ENCODE measurements at places on chromosomes 4 and X.

DNA sequence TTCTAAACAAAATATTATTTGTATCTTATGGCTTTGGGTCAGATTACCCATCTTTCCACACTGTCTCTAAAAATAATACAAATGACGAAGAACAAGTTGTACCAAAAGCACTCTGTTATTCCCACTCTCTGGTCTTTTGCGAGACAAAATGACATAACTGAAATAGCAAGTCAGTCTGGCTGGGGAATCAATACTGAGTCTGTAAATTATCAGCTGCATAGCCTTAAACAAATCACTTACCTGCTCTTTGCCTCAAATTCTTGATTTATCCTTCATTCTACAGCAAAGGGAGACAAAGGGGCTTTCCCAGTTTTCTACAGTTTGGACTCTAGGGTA is 40.9 kb downstream of the SOWAHB start:
- no peak for DNase-seq

DNA sequence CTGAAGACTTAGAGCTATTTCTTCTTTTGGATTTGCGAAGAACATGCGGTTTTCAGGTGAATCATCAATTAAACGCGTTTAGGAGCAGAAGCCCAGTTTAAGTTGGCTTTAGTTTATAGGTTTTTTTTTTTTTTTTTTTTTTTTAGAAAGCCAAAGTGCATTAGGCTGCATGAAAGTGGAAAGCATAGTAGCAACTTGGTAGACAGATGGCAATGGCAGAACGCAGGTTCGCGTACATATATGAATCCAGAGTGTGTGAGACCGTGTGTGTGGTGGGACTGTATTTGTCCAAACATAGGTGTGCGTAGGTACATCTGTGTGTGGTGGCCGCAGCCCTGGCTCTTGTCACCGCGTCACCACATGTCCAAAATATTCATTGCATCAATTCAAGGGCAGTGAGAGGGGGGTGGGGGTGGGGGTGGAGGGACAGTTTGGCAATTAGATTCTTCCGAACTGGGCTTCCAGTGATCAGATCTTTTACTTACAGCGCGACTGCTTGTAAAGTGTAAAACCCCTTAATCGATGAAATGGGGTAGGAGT is 901 bp downstream of the JADE1 start:
- no peak for DNase-seq

DNA sequence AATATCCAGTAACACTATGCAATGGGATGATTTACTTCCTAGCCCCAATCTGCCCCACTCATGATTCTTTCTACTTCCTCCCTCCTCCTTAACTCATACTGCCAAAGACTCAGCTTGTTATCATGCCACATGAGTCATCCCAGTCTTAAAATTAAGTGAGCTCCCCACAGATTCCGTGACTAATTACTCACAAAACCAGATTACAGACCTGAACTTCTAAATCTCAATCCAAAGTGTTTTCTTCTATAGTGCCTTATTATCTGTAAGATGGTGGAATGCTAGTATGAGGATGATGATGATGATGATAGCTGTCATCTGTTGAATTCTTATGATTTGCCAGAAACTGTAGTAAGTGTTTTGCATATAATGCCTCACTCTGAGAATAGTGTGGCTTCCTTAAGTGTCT is 27.7 kb upstream of the GPC3 start:
- no peak for DNase-seq

GRCh38 chr4:82569076-82569475 is 7.3 kb upstream of the TMEM150C start:
- DNase-seq, result no peak

- DNase-seq, result no peak
These were observed 105.6 kb downstream of the EFNB1 start for GRCh38 chrX:68934421-68934820.

- no peak for DNase-seq
These were observed 17.8 kb upstream of the PAGE2B start for GRCh38 chrX:55056820-55057674.

GRCh38 chr4:37830640-37831039 is 4.2 kb downstream of the PGM2 start:
- no peak for DNase-seq

DNA sequence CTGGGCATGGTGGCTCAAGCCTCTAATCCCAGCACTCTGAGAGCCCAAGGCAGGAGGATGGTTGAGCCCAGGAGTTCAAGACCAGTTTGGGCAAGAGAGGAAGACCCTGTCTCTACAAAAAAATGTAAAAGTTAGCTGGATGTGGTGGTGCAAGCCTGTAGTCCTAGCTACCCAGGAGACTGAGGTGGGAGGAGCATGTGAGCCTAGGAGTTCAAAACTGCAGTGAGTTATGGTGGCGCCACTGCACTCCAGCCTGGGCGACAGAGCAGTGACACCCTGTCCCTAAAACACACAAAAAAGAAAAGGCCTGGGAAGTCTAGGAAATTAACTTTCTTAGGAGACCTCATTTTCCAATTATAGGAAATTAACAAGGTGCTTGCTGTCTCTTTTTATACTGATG is 76.8 kb downstream of the JAKMIP1 start:
- no peak for DNase-seq

- no peak for DNase-seq
These were observed 362.6 kb upstream of the MAGEB2 start for GRCh38 chrX:29852767-29853166.

DNA sequence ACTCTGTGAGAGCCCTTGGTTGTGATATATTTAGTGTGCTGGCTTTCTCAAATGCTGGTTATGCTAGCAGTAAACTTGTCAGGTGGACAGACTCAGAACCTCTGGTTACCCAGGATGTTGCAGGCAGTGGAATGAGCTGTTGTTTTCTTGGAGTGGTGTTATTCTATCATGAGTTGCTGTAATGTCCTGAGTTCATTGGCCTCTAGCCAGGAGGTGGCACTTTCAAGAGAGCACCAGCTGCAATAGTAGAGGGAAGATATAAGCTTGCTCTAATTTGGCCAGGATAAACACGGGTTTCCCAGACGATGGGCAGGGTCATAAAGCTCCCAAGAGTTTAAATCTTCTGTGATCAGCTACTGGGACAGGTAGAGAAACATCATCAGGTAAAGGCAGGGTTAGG is 95.0 kb upstream of the UBQLN2 start:
- DNase-seq, result no peak

- no peak for DNase-seq
These were observed 39.6 kb downstream of the TMEM164 start for GRCh38 chrX:110042496-110042895.

DNA sequence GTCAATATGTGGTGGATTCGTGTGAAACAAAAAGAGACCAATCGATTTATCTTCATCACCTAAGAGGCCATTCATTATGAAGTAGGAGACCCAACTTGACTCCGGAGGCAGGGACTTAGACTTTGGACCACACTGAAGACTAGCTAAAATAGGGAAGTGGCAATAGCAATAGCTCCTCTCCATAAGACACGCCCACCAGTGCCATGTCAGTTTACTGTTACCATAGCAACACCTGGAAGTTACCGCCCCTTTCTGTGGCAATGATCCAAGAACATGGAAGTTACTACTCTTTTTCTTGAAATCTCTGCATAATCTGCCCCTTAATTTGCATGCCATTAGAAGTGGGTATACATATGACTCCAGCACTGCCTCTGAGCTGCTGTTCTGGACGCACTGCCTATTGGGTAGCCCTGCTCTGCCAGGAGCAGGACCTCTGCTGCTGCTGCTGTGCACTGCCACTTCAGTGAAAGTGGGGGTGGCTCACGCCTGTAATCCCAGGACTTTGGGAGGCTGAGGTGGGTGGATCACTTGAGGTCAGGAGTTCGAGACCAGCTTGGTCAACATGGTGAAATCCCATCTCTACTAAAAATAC is 163.2 kb downstream of the PRKX start:
- DNase-seq, result no peak

- DNase-seq, result no peak
These were observed 140.6 kb downstream of the TBL1X start for GRCh38 chrX:9605484-9605883.

DNA sequence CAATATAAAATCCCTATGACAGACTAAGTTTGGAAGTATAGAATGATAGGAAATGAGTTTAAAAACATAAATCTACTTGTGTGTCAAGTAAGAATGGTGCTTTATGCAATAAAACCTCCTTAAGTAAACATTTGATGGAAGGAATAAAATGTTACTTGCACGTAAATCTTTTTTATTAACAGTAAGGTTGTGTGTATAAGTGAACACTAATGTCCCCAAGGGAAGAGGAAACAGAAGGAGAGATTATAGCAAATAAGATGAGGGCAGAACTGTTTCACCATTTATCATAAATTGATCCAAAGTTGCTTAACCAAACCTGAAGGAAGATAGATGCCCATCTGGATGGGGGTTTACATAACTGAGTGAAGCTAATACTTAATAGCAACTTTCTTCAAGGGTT is 86.8 kb downstream of the FRMPD4 start:
- no peak for DNase-seq

GRCh38 chrX:66045894-66046293 is 6.0 kb upstream of the VSIG4 start:
- DNase-seq, result no peak

- no peak for DNase-seq
These were observed 6.2 kb downstream of the SORCS2 start for GRCh38 chr4:7198440-7199128.

- no peak for DNase-seq
These were observed 10.2 kb downstream of the ANKRD17 start for GRCh38 chr4:73248416-73248815.

DNA sequence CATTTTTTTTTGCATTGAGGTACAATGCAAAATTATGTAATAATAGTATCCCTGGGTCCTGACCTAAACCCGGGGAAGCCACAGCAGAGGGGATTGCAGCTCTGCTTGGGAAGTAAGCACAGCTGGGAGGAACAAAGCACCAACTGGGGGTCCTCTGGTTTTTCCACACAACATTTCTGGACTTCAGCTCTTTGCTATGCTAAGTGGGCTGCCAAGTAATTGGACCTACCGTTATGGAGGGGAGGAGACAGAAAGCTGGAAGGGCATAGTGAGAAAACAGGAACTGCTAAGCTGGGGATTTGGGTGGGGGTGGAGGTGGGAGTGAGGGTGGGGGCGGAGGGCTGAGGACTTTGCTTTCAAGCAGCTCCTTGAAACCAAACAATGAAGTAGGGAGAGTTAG is 183.3 kb downstream of the ZIC3 start:
- no peak for DNase-seq

DNA sequence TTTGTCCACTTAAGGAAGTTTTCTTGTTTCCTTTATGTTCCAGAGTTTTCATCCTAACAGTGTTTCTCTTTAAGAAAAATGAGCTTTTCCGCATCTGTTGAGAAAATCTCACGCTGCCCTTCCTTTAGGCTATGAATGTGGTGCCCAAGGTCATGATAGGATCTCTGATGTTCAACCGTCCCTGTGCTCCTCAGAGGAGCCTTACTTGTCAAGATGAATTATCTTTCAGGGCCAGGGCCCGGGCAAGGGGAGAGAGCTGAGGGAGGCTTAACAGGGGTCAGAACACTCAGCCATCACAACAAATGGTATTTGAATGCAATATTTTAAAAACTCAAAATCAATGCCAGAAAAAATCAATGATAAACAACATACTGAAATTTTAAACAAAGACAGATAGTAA is 6.2 kb upstream of the NELFA start:
- DNase-seq, result no peak

- no peak for DNase-seq
These were observed 1.7 kb upstream of the BMP2K start for GRCh38 chr4:78774417-78774816.

DNA sequence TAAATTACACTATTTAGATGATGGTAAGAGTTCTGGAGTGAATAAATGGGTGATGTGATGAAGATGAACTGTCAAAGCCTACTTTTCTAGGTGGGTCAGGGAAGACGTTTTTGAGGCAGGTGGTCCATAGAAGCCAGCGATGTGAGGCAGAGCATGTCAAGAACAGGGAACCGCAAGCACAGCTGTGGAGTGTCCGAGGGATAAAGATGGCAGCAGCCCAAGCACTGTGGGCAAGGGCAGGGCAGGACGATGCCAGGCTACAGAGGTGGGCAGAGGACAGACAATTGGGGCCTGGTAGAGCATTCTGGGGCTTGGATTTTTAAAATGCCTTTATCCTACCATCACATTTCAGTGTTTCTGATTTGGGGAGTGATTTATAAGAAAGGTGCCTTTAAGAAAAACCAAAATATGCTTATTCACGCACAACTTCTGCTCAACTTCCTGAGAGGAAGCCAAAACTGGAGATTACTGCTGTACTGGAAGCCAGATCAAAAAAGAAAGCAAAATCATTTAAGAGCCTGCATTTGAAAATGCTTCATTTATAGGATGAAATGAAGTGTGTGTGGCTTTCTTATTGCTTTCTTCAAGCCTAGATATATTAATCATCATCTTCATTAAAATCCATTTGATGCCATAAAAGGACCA is 119.0 kb upstream of the WDR17 start:
- no peak for DNase-seq

DNA sequence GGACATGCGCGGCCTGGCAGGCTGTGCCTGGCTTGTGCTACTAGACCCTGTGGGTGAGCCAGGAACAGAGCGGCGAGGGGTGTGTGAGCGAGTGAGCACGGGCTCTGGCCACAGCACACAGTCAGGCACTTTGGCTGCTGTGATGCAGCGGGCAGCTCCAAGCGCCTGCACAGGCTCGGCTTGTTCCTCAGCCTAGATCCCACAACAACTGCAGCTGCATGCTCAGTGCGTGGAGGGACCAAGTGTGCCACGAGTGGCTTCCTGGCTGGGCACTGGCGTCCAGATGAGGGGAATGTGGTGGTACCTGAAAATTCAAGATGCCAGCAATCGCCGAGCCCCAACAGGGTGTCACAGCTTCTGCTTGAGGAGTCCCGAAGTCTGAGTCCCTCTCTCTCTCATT is 1056.6 kb downstream of the RAPGEF2 start:
- no peak for DNase-seq

GRCh38 chr4:139191373-139191772 is 14.4 kb upstream of the ELF2 start:
- no peak for DNase-seq

- DNase-seq, result no peak
These were observed 172.7 kb downstream of the NHS start for GRCh38 chrX:17547658-17548057.

DNA sequence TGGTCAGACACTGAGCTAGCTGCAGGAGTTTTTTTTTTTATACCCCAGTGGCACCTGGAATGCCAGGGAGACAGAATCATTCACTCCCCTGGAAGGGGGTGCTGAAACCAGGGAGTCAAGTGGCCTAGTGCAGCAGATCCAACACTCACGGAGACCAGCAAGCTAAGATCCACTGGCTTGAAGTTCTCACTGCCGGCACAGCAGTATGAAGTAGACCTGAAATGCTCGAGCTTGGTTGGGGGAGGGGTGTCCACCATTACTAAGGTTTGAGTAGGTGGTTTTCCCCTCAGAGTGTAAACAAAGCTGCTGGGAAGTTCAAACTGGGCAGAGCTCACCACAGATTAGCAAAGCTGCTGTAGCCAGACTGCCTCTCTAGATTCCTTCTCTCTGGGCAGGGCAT is 537.9 kb upstream of the LCORL start:
- no peak for DNase-seq

- DNase-seq, result no peak
These were observed 341 bp downstream of the FAM9B start for GRCh38 chrX:9033586-9033985.

DNA sequence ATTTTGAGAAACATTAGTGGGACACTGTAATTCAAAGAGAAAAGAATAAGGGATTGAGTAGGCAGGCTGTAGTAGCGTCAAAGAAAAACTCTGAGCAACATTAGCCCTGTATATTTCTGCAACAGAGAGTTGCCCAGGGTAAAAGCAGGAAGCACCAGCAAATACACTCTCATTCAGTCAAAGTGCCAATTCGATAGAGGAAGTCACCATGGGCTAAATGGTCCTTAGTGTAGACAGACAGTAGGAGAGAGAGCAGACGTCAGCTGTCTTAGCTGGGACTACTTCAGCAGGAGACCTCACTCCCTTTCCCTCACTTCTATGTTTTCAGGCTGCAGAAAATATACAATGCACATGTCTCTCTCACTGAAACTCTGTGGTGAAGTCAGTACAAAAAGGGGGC is 2073.8 kb upstream of the TENM3 start:
- no peak for DNase-seq
